ENCODE measurements at places on chromosomes 7 and 10.
A peak's percentile ranks its signal among the peaks of the same experiment; 100 is the strongest.

DNA sequence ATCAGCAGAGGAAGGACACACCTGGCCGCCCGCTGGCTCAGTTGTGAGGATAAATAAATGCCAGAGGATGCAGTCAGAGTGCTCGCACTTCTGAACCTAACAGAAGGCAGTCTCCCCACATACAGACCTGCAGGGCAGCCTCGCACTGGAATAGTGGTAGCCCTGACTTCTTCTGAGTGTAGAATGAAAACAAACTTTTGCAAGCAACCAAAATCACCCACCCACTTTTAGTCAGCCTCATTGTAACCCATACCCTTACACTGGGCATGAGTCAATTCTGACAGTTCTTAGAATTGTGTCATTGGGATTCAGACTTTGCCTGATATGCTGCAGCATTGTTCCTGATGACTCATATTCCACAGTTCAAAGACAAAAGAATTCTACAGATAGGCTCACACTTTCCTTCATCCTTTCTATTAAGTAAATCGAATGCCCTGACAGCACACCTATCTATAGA, 167.0 kb upstream of the CDK1 start:
- DNase-seq = no peak

DNA sequence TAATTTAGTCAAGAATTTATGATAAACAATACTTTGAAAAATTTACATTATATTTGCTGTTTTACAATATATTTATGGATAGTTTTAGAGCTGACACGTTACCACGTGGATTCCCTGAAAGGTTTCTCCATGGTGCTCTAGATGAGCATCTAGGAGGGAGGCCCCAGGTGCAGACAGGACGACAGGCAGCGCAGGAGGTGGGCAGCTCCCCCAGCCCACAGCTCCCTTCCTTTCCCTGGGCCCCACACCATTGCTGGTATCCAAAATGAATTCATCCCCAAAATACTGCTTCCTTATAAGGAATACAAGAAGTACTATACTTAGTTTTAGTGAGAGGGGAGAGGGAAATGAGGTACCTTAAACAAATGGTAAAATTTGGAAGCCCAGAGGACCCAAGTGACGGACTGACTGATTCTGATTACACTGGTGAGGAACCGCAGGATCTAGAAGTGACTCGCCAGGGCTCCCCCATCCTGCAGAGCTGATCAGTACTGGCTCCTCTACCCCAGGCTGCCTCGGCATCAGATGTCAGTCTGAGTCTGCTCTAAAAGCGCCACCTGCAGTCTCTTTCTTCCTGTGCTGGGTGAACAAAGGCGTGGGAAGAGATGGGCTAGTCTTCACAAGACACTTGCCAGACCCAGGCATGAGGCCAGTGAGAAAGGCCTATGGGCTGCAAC, 89.2 kb downstream of the DLG5 start:
- DNase-seq = no peak

DNA sequence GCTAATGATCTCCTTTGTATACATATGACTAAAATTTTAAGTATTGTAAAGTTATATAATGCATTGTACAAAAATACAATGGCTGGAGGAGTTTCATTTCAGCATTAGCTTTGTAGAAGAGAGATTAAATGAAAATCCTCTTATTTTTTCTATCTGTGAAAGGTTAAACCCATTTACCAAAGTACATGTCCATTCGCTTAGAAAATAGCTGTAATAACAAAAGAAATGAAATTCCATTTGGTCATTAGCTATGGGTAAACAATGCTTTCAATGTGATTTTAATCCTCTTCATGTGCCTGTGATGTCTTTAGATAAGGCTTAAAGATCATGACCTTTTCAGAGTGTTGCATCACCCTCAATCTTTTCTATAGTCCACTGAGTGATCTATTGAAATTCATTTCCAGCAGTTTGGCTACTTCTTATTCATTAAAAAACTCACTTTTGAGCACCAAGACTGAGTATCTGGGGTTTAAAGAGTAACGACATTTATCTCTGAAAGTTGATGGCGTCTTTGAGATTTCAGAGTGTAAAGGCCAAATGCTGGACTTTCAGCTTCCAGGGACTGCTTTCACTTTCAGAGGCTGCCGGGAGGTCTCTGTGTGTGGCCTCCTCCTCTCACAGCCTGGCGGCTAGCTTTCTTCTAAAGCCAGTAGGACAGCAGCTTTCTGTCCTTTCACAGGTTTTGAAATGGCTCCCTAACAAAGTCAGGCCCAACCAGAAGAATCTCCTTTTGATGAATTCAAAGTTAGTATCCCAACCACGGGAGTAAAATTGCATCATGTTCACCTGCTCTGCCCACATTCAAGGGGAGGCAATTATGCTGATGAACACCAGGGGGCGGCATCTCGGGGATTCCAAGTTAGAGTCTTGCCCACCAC, 701.4 kb upstream of the COBL start:
- DNase-seq = no peak

DNA sequence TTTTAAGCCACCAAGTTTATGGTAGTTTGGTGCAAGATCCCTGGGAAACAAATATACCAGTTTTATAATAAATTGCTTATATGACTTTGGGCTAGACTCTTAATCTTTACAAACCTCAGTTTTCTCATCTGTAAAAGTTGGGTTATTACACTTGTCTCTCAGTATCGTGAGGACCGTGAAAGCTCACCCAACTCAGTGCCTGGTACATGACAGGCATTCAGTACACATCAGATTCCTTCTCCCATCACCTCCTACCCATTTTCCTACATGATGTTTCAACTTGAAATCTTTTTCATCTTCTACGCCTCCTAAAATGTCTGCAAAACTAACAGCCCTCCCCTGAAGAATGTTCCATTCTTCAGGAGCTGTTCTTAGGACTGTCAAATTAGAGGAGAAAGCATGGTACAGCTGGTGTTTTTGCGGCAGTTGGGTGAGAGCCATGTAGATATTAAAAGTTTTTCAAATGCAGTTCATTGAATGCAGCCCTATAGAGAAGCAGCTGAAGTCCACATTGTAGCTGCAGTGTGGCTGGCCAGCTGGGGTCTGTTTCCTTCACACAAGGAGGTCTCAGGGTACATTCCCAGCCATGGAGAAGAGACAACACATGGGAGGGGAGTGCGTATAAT, 812.8 kb downstream of the LRMDA start:
- DNase-seq = peak; percentile 38

DNA sequence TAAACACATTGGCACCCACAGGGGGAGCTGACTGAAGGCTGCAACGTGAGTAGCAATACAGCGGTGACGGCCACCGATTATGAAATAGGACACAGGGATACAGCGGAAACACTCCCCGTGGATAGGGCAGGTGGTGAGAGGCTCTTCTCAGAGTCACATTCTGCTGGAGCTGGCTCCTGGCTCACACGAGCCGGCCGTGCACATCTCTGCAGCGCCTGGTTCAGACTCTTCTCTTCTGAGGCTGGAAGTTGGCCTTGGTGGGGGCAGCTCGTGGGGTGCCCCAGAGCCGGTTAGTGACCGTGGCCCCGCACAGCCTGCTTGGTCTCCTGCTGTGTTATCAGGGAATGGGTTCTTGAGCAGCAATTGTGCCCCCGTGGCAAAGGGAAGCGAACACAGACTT, 61.3 kb upstream of the EN2 start:
- DNase-seq = no peak

DNA sequence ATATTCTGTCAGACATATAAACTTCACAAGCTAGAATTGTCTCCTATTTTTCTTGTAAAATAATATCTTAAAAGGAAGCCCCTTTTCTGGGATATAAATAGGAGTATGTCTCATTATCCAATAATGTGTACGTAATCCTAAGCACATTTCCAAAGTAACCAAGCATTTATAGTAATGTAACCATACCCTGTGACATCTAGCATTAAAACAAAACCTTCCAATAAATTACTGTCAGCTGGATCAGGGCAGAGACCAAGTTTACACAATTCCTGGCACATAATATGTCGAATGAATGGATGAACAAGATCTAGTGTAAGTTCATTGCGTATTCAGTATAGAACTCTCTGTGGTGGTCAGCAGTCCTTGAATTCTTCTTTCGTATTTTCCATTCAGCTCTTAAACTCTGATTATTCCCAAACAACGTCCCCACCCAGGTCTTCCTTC, 14.3 kb downstream of the CPED1 start:
- no peak for DNase-seq

DNA sequence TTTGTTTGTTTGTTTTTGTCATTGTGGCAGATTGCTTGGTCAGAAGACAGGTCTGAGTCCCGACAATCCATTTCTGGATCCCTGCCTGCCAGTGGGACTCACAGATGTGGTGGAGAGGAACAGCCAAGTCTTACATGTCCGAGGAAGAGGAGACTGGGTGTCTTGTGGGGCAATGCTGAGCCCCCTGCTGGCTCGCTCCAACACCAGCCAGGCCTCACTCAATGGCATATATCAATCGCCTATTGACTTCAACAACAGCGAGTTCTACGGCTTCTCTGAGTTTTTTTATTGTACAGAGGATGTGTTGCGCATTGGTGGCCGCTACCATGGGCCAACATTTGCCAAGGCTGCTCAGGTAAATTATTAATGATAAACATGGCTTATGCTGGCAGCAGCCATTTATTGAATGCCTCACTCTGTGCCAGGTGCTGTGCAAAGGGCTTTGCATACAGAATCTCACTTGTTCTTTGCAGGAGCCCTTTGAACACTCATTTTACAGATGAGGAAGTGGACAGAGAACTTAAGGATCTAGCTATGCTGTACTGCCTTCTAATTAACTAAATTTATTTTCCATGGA, 33.3 kb downstream of the COX15 start:
- DNase-seq = no peak

DNA sequence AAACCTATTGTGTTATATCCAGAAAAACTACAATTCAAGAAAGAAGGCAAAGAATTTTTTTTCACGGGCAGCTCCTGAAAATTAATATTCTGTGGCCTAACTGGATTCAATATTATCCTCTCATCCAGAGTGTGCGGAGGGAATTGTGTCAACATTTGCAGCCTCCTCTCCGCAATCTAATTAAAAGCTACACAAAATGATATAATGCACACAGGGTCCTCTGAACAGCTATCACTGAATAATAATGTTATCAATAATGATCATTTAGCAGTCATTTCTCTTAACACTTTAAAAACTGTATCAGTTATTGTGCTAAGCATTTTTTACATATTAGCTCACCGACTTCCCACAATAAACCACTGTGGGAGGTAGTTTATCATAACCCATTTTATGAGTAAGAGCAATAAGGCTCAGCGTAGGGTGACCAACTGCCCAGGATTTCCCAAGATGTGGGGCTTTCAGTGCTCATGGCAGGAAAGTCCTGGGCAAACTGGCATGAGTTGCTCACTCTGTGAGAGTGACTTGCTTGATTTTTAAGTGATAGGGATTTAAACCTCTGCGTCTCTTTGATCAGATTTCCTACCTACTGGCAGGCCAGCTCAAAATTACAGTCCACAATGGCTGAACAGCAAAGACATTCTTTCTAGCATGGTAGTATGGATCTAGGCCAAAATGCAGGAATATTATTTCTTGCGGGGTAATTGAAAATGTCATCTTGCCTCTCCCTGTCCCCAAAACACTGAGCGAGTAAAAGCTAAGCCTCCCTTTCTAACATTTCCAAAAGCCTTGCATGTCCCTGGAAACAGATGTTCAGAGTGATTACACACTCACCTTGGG, 65.7 kb downstream of the AOAH start:
- DNase-seq = no peak

DNA sequence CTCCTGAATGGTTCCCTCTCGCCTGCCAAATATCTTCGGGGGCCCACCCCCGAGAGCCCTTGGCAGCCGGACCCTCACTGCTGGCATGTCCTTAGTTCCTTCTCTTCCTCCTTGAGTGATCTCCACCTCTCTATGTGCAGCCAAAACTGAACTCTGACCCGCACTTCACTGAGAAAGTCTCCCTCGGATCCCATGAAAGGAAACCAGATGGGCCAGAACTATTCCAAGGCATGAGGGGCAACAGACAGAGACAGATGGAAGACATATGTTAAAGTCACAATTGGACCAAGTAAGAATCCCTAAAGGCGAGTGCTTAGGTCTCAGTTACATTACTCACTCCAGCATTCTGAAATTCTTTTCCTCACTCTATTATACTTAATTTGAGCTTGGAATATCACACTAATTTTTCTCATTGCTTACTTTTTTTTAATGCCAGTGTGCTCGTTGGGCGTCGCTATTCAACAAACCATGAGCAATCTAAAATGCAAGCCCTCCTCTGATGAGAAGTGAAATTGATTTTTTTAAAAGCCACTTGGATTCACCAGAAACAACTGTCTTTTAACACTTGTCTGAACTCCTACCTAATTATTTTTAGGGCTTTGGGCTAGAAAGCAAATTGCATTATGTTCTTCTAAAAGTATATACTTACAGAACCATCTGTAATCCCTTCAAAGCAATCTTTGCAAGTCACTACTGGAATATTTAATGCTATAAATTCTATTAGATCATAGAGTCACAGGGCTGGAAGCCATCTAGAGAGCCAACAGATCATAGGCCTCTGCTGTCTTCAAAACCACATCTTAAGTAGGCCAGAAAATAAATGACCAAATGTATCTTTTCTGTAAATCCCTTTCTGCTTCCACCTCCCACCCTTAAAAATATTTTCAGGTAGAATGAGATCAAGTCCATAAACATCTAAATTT, 43.3 kb upstream of the EZH2 start:
- DNase-seq = peak; percentile 32

DNA sequence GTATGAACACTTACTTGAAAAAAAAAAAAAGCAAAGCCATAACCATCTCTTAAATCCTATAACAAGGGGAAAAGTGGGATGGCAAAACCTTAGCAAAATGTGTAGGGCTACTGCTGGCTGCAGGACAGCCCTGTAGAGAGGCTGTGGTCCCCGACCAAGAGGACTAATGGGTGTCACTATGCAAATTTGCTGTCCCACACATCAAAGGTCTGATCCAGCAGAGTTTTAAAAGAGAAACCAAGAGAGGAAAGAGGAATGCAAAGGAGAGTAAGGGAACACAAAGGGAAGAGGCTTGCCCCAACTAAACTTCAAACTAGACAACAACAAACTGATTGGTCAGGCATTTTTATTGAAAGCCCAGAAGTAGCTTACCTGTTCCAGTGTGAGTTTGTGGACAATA, 3.1 kb upstream of the ZNRF2 start:
- DNase-seq = no peak

DNA sequence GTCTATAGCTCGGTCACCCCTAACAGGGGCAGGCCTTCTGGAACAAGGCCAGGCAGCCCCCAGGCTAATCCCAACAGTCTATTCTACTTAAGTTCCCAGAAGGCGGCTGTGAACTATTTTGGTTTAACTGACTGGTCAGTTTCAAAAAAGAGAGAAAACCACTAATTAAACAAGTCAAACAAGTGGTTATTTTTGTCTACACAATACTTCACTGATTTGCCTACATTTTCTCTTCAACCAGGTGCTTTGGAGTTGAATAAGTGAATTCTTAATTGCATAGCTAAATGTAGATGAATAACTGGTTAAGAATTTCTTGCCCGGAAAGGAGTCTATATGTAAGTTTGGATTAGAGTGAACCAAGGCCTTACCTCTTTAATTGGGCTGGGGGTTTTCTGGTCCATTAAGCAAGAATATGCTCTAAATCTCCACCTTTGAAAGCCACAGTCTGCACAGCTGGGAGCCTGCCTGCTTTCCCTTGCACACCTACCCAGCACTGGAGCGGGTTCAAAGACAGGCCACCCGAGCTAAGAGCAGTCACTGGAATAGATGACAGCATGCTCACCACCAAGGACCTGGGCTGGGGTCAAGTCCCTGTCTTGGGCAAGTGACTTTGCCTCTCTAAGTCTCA, 70.4 kb downstream of the TBXAS1 start:
- DNase-seq = no peak

- no peak for DNase-seq
Observed at GRCh38 chr10:57162231-57162630, 801.2 kb upstream of the ZWINT start.

Data from right kidney (tissue), 9 donors.